ENCODE measurements at places on chromosomes 13 and 19.

GRCh38 chr19:17060802-17061201 lies 14.4 kb downstream of the HAUS8 start:
- no peaks in the 10 kb centered on the region for H3K27me3 ChIP-seq
- peaks cover 21% of the 10 kb centered on the region for H3K36me3 ChIP-seq
- DNase-seq: no peak
- no peak overlapping the region for H3K27ac ChIP-seq
- no peak overlapping the region for H3K4me3 ChIP-seq

- H3K36me3 ChIP-seq: peaks cover 5% of the 10 kb centered on the region
- no peaks in the 10 kb centered on the region for H3K27me3 ChIP-seq
- no peak overlapping the region for H3K4me3 ChIP-seq
- H3K27ac ChIP-seq: peak overlapping the region; percentile 45
- H3K4me1 ChIP-seq: peaks cover 16% of the 10 kb centered on the region
These were observed 8.6 kb downstream of the ZSCAN5A start for GRCh38 chr19:56306016-56306415.

DNA sequence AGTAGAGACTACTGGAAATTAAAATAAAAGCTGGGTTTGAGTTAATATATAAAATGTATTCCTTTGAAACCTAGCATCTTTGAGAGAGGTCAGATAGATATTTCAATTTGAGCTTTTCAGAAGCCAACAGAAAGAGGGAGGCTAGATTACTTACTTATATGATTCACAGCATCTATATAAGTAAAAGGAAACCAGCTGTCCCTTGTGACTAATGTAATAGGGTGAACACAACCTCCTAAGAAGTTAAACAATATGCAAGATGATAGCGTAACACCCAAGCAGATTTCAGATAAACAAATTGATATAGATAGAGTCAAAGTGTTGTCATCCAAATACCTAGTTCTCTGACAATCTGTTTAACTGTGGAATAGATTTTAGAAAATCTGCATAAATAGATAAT lies 393.5 kb upstream of the GPC6 start:
- no peak overlapping the region for H3K27ac ChIP-seq
- no peaks in the 10 kb centered on the region for H3K36me3 ChIP-seq
- DNase-seq: no peak
- H3K27me3 ChIP-seq: no peaks in the 10 kb centered on the region
- no peaks in the 10 kb centered on the region for H3K4me1 ChIP-seq
- no peak overlapping the region for H3K4me3 ChIP-seq

DNA sequence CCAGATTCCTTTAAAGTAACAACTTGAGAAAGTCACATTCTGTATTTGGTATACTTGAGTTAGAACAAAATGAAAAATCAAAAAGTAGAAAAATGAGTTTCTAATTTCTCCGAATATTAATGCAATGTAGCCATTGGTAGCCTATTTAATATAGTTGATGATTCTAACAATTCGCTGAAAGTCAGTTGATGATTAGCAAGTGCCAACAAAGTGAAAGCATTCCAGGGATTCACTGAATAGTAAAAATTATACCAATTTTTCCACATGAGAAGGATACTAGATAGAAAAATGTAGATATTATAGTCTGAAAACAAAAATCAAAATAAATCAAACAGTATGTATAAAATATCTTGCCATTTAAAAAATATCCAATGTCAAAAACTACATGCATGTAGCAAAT lies 117.2 kb downstream of the FREM2 start:
- H3K27me3 ChIP-seq: no peaks in the 10 kb centered on the region
- H3K4me3 ChIP-seq: no peak overlapping the region
- H3K27ac ChIP-seq: no peak overlapping the region
- no peaks in the 10 kb centered on the region for H3K4me1 ChIP-seq
- no peaks in the 10 kb centered on the region for H3K36me3 ChIP-seq

- no peaks in the 10 kb centered on the region for H3K27me3 ChIP-seq
- no peaks in the 10 kb centered on the region for H3K4me1 ChIP-seq
- DNase-seq: no peak
- H3K27ac ChIP-seq: no peak overlapping the region
- no peaks in the 10 kb centered on the region for H3K36me3 ChIP-seq
- no peak overlapping the region for H3K4me3 ChIP-seq
These were observed 191.0 kb upstream of the HTR2A start for GRCh38 chr13:47087841-47088240.

- no peaks in the 10 kb centered on the region for H3K36me3 ChIP-seq
- H3K4me1 ChIP-seq: peaks cover 10% of the 10 kb centered on the region
- DNase-seq: no peak
- no peak overlapping the region for H3K27ac ChIP-seq
These were observed 382.2 kb downstream of the FGF9 start for GRCh38 chr13:22053053-22053452.

DNA sequence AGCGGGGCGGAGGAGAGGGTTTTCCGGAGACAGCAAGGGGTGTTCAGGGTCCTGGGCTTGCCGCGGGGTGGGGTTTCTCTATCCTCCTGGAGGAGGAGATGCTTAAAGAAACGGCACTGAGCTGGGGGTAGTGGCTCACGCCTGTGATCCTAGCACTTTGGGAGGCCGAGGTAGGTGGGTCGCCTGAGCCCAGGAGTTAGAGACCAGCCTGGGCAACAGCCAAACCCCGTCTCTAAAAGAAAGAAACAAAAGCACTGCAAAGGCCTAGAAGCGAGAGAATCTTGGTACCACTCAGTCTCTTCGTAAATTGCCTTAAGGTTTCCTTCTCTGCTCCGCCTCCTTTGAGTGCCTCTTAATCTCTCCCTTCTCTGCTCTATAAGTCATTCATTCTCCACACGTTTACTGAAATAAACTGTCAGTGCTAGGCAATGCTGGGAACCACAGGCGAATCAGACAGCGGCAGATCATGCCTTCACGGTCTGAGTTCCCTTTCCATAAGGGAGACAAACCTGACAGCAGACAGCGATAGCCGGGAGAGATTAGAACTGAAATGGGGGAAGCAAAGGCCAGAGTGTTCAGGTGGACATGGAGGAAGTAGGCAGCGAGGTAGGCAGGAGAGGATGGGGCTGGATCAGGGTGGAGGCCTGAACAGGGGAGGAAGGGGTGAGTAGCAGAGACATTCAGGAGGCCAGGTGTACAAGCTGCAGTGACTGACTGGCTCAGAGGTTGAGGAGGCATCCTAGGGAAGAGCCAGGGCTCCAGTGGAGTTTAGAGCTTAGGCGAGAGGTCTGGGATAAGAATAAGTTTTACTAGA lies 580 bp downstream of the EIF3K start:
- peak overlapping the region; percentile 85 for H3K27ac ChIP-seq
- H3K27me3 ChIP-seq: no peaks in the 10 kb centered on the region
- H3K36me3 ChIP-seq: peaks cover 25% of the 10 kb centered on the region
- DNase-seq: no peak
- peak overlapping the region; percentile 75 for H3K4me3 ChIP-seq

DNA sequence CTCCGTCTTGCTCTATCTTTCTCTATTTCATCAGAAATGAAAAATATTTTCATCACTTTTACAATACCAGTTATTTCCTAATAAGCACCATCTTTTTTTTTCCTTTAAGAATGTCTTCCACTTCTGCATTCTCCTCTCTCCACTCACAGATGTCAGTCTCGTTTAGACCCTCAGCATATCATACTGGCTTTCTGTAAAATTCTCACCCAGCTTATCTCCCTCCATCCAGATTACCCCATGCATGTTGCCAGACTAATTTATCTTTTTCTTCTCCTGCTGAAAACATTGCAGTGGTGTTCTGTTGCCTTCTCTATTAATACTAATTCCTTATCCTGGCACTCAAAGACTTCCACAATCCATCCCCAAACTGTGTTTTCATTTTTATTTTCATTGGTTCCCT lies 513.8 kb upstream of the KLF12 start:
- DNase-seq: no peak
- H3K27me3 ChIP-seq: no peaks in the 10 kb centered on the region
- no peak overlapping the region for H3K4me3 ChIP-seq
- no peaks in the 10 kb centered on the region for H3K36me3 ChIP-seq

GRCh38 chr13:49093376-49093775 lies 117.7 kb downstream of the FNDC3A start:
- no peaks in the 10 kb centered on the region for H3K27me3 ChIP-seq
- no peaks in the 10 kb centered on the region for H3K4me1 ChIP-seq
- no peak overlapping the region for H3K27ac ChIP-seq
- no peak overlapping the region for H3K4me3 ChIP-seq
- DNase-seq: no peak
- H3K36me3 ChIP-seq: no peaks in the 10 kb centered on the region

GRCh38 chr19:17401628-17402027 lies 3.8 kb downstream of the BST2 start:
- H3K4me1 ChIP-seq: peaks cover 17% of the 10 kb centered on the region
- no peaks in the 10 kb centered on the region for H3K36me3 ChIP-seq
- H3K27me3 ChIP-seq: no peaks in the 10 kb centered on the region
- H3K4me3 ChIP-seq: no peak overlapping the region
- no peak for DNase-seq
- no peak overlapping the region for H3K27ac ChIP-seq

GRCh38 chr13:44474122-44474910 lies 100.7 kb downstream of the SERP2 start:
- H3K36me3 ChIP-seq: no peaks in the 10 kb centered on the region
- no peaks in the 10 kb centered on the region for H3K4me1 ChIP-seq
- no peaks in the 10 kb centered on the region for H3K27me3 ChIP-seq
- no peak overlapping the region for H3K27ac ChIP-seq
- DNase-seq: no peak
- no peak overlapping the region for H3K4me3 ChIP-seq

- H3K36me3 ChIP-seq: peaks cover 7% of the 10 kb centered on the region
- no peak overlapping the region for H3K27ac ChIP-seq
- no peak for DNase-seq
These were observed 32.5 kb downstream of the CILP2 start for GRCh38 chr19:19570571-19570970.

- H3K4me1 ChIP-seq: no peaks in the 10 kb centered on the region
- no peaks in the 10 kb centered on the region for H3K36me3 ChIP-seq
- H3K27me3 ChIP-seq: no peaks in the 10 kb centered on the region
- no peak overlapping the region for H3K4me3 ChIP-seq
- H3K27ac ChIP-seq: no peak overlapping the region
- no peak for DNase-seq
These were observed 42.0 kb upstream of the MAB21L1 start for GRCh38 chr13:35518337-35518946.

DNA sequence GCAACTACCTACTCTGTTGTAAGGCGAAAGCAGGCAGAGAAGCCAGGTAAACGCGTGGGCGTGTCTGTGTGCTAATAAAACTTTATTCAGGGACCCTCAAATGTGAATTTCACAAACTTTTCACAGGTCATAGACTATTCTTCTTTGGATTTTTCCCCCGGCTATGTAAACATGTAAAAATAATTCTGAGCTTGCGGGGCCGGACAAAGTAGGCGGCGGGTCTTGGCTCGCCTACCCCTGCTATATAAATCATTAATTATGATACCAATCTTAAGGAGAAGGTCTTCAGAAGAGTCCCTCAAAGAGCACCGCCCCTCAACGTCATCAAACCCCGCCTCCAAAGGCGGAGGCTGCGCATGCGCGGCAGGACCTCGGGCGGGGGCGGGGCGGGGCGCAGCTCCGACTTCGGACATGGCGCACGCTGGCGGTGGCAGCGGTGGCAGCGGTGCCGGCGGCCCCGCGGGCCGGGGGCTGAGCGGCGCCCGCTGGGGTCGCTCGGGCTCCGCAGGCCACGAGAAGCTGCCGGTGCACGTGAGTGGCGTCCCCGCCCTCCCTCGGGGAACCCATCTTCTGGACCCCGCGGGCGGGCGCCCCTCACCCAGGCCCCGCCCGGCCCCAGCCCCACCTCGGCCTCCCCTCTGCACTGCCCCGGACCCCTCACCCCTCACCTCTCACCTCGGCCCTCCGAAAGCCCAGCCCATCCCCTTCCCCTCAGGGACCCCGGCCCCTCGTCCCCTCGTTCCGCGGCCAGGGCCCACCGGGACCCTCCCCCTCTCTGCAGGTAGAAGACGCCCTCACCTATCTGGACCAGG lies at the start of gene SIN3B:
Gene SIN3B (plus strand): TSS at position 389 of the 812 bp plus-strand sequence. CDS start 23 bp downstream, at position 412.
- H3K36me3 ChIP-seq: peaks cover 14% of the 10 kb centered on the region
- peak; percentile 86 for DNase-seq
- H3K4me3 ChIP-seq: peak within 1 kb of the TSS; percentile 69
- H3K27ac ChIP-seq: peak within 1 kb of the TSS; percentile 81

DNA sequence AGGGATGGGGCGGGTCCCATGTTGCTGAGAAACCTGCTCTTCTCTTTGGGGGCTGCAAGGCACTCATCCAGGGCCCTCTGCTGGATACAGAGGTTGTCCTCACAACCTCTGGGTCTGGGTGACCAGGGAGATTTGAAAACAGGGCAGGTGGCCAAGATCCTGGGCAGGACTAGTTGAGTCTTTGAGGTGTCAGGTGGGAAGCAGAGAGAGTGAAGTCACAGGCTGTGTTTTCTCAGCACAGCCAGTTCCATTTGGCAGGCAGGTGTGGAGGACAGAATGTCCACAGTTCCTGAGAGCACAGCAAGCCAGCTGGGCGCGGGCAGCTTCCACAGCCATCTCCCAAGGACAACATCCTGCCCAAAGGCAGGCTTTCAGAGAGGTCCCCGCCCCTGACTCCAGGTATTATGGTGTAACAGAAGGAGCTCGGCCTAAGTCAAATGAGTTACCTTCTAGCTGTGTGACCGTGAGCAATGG lies 118.8 kb downstream of the NUFIP1 start:
- H3K36me3 ChIP-seq: no peaks in the 10 kb centered on the region
- no peaks in the 10 kb centered on the region for H3K4me1 ChIP-seq
- no peak overlapping the region for H3K27ac ChIP-seq
- H3K27me3 ChIP-seq: no peaks in the 10 kb centered on the region
- no peak overlapping the region for H3K4me3 ChIP-seq

GRCh38 chr13:59345311-59345710 lies 818.4 kb downstream of the DIAPH3 start:
- no peaks in the 10 kb centered on the region for H3K36me3 ChIP-seq
- no peaks in the 10 kb centered on the region for H3K27me3 ChIP-seq
- H3K4me1 ChIP-seq: no peaks in the 10 kb centered on the region
- no peak overlapping the region for H3K27ac ChIP-seq

- H3K27ac ChIP-seq: no peak overlapping the region
- no peaks in the 10 kb centered on the region for H3K36me3 ChIP-seq
- H3K4me3 ChIP-seq: no peak overlapping the region
- no peak for DNase-seq
These were observed 7.0 kb upstream of the LILRA4 start for GRCh38 chr19:54345938-54346386.

- no peaks in the 10 kb centered on the region for H3K36me3 ChIP-seq
- H3K27me3 ChIP-seq: no peaks in the 10 kb centered on the region
- H3K4me3 ChIP-seq: no peak overlapping the region
- no peak overlapping the region for H3K27ac ChIP-seq
- H3K4me1 ChIP-seq: peaks cover 16% of the 10 kb centered on the region
These were observed 10.5 kb downstream of the NACC1 start for GRCh38 chr19:13128583-13128982.

GRCh38 chr13:32205431-32206096 lies 109.6 kb downstream of the ZAR1L start:
- no peak overlapping the region for H3K4me3 ChIP-seq
- H3K4me1 ChIP-seq: no peaks in the 10 kb centered on the region
- no peak overlapping the region for H3K27ac ChIP-seq
- no peaks in the 10 kb centered on the region for H3K27me3 ChIP-seq
- no peaks in the 10 kb centered on the region for H3K36me3 ChIP-seq

GRCh38 chr13:78309497-78310180 lies 293.7 kb downstream of the POU4F1 start:
- no peak overlapping the region for H3K4me3 ChIP-seq
- no peaks in the 10 kb centered on the region for H3K27me3 ChIP-seq
- H3K4me1 ChIP-seq: no peaks in the 10 kb centered on the region
- no peaks in the 10 kb centered on the region for H3K36me3 ChIP-seq
